Activated naive CD8-positive, alpha-beta T cell treated with anti-CD3 and anti-CD28 coated beads, Interleukin-2, amount 10 ng/mL, durations not matched to agents 7 days and 5 days (primary cell): ENCODE measurements at places on chromosomes 13 and 19. TPM values are rescaled to one million over a fixed set of nuclear protein-coding genes. Genes with fewer than 3 reads are reported as not detected.

PSG2 gene
- total RNA-seq = not detected

SERPINE3 gene
- not detected for total RNA-seq

KCNRG gene
- total RNA-seq = 0.22 TPM

LGALS14 gene
- not detected for total RNA-seq

GRCh38 chr19:5910638-5910907 lies 3.5 kb upstream of the CAPS start:
- H3K4me1 ChIP-seq = peaks cover 9% of the 10 kb centered on the region
- no peak for DNase-seq
- H3K27ac ChIP-seq = no peak overlapping the region
- peaks cover 2% of the 10 kb centered on the region for H3K36me3 ChIP-seq

DNA sequence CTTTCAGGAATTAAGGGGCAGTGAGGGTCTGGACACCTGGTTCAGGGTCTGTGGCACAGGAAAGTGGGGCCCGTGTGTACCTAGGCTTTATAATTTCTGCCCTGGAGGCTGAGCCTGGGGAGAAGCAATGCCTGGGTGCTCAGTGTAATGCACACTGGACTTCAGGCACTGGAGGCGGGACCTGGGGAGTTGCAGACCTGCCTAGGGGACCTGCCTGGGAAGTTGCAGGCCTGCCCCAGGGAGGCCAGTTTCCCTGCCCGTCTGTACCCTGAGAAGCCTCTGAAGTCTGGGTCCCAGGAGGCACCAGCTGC lies 2.5 kb upstream of the TMEM59L start:
- DNase-seq = no peak
- H3K27ac ChIP-seq = no peak overlapping the region
- H3K4me3 ChIP-seq = no peak overlapping the region
- peaks cover 80% of the 10 kb centered on the region for H3K27me3 ChIP-seq
- no peaks in the 10 kb centered on the region for H3K36me3 ChIP-seq

DNA sequence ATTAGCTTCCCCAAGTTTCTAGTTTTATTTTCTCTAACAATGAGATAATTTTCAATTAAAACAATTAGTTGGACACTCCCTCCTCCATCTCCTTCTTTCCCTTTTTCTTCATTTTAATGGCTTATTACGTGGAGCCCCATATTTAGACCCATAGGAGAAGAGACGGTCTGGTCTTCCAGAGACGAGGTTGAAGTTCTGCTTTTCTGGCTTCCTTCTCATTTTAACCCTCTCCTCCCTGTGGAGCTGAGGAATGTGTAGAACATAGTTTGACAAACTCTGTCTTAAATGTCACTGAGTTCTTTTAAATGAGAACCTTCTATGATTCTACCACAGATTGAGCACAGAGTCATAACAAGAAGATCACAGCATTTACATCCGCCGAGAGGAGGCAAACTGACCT lies 86.8 kb downstream of the EDNRB start:
- no peak for DNase-seq
- H3K36me3 ChIP-seq = no peaks in the 10 kb centered on the region
- no peaks in the 10 kb centered on the region for H3K4me1 ChIP-seq
- no peak overlapping the region for H3K27ac ChIP-seq
- H3K4me3 ChIP-seq = no peak overlapping the region

GRCh38 chr13:87123987-87124784 lies 547.0 kb upstream of the SLITRK5 start:
- H3K4me3 ChIP-seq = no peak overlapping the region
- no peaks in the 10 kb centered on the region for H3K27me3 ChIP-seq
- no peak overlapping the region for H3K27ac ChIP-seq
- H3K36me3 ChIP-seq = no peaks in the 10 kb centered on the region
- H3K4me1 ChIP-seq = no peaks in the 10 kb centered on the region

DNA sequence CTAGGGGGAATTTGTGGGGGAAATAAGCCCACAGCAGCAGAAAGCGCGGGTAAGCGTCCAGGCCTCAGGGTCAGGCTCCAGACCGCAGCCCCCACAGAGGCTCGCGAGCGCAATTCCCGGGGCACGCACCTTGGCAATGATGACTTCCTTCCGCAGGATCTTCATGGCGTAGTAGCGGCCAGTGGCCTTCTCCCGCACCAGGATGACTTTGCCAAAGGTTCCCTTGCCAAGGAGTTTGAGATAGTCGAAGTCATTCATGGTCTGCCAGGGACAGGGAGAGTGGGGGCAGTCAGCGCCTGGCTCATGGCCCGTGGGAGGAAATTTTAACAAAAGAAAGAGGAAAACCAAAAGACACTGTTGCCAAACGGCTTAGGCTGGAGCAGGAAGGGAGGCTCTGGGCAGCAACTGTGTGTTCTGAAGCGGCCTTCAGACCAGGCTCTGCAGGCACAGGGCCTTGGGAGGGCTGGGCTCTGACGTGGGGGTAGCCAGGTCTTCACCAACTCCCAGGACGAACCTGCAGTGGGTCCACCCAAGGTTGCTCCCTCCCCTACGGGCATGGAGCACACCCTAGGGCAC lies 15.4 kb upstream of the CCNP start:
- no peak overlapping the region for H3K27ac ChIP-seq
- no peaks in the 10 kb centered on the region for H3K4me1 ChIP-seq

DNA sequence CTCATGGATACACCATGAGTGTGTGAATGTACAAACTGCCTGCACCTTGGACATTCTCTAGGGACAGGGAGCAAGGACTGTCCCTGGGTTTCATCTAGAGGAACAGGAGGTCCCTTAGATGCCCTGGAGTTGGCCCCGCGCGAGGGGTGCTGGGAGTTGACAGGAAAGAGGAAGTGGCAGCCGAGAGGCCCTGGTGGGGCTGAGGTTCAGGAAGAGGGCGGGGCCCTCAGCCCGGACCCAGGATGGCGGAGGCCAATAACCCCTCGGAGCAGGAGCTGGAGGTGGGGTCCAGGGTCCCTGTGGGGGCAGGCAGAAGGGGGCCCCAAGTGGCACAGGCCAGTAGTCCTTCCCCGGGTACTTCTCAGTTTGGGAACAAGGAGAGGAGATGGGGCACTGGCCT lies 6.9 kb downstream of the PKN1 start:
- H3K27me3 ChIP-seq = no peaks in the 10 kb centered on the region
- peak overlapping the region; percentile 89 for H3K27ac ChIP-seq
- peak; percentile 86 for DNase-seq
- H3K4me1 ChIP-seq = peaks cover 37% of the 10 kb centered on the region
- H3K36me3 ChIP-seq = peaks cover 34% of the 10 kb centered on the region

DNA sequence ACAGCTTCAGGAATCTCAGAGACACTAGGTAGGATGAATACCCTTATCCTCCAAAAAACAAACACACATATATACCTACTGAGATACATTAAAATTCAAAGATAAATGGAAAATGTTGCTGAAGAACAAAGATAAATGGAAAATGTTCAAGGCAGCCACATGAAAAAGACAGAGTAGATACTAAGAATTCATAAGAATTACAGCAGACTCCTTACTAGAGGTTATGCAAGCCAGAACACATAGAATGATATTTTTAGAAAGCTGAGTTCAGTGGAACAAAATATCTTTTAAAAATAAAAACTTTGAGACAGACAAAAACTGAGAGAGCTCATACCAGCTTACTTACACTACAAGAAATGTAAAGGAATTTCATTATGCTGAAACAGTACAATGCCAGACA lies 35.6 kb downstream of the UCHL3 start:
- peaks cover 44% of the 10 kb centered on the region for H3K36me3 ChIP-seq
- no peak for DNase-seq
- H3K4me3 ChIP-seq = no peak overlapping the region
- H3K4me1 ChIP-seq = no peaks in the 10 kb centered on the region
- no peak overlapping the region for H3K27ac ChIP-seq

DNA sequence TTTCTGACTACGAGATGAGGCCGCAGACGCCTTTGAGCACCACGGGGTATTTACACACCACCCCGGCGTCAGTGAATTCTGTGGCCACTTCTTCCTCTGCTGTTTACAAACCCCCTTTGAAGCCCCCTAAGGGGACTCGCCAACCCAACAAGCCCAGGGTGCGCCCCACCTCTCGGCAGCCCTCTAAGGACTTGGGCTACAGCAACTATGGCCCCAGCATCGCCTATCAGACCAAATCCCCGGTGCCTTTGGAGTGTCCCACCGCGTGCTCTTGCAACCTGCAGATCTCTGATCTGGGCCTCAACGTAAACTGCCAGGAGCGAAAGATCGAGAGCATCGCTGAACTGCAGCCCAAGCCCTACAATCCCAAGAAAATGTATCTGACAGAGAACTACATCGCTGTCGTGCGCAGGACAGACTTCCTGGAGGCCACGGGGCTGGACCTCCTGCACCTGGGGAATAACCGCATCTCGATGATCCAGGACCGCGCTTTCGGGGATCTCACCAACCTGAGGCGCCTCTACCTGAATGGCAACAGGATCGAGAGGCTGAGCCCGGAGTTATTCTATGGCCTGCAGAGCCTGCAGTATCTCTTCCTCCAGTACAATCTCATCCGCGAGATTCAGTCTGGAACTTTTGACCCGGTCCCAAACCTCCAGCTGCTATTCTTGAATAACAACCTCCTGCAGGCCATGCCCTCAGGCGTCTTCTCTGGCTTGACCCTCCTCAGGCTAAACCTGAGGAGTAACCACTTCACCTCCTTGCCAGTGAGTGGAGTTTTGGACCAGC lies 5.3 kb downstream of the SLITRK5 start:
- H3K36me3 ChIP-seq = no peaks in the 10 kb centered on the region
- peaks cover 11% of the 10 kb centered on the region for H3K4me1 ChIP-seq
- H3K4me3 ChIP-seq = no peak overlapping the region
- peaks cover 52% of the 10 kb centered on the region for H3K27me3 ChIP-seq
- DNase-seq = no peak
- no peak overlapping the region for H3K27ac ChIP-seq

GRCh38 chr19:18541258-18541991 lies 1.9 kb downstream of the FKBP8 start:
- peak overlapping the region; percentile 5 for H3K4me3 ChIP-seq
- DNase-seq = no peak
- no peaks in the 10 kb centered on the region for H3K27me3 ChIP-seq

DNA sequence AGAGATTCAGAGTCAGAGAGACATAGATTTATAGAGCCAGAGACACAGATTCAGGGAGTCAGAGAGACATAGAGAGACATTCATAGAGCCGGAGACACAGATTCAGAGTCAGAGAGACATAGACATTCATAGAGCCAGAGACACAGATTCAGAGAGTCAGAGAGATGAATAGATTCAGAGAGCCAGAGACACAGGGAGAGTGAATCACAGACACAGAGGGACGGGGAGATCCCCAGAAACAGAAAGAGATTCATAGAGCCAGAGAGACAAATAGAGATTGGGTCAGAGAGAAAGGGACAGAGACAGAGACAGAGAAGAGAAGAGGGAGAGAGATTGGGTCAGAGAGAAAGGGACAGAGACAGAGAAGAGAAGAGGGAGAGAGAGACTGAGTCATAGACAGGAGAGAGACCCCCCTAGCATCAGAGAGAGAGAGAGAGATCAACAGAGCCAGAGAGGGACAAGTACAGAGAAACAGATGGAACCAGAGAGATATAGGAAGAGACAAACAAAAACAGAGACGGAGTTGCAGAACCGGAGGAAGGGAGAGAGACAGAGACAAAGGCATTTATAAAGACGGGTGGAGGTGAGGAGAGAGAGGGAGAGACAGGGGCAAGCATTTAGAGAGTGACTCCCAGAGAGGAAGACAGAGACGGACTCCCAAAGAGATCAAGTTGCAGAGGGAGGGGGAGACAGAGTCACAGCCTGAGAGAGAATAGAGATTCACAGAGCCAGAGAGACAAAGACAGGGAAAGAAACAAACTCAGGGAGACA lies 1.1 kb upstream of the PRKCG start:
- no peak overlapping the region for H3K27ac ChIP-seq
- peaks cover 21% of the 10 kb centered on the region for H3K27me3 ChIP-seq
- H3K4me3 ChIP-seq = no peak overlapping the region
- peaks cover 15% of the 10 kb centered on the region for H3K4me1 ChIP-seq
- H3K36me3 ChIP-seq = peaks cover 7% of the 10 kb centered on the region

DNA sequence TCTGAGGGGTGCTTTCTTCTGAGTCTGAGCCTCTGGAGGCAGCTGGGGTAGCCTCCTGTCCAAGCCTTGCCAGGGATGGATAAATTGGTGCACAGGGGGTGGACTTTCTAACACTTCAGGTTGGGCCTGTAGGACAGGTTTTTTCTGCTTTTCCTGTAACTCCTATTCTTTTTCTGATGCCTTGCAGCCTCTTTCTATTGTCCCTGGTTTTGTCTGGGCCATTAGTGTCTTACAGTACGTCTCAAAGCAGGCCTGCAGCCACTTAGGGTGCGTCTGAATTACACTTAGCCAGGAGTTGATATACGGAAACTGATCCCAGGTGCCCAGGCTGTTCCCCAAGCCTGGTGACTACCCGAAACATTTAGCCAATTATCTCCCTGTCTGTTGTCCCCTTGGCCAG lies 213.3 kb upstream of the HTR2A start:
- no peaks in the 10 kb centered on the region for H3K36me3 ChIP-seq
- no peak overlapping the region for H3K4me3 ChIP-seq
- H3K4me1 ChIP-seq = peaks cover 11% of the 10 kb centered on the region
- peaks cover 21% of the 10 kb centered on the region for H3K27me3 ChIP-seq
- no peak overlapping the region for H3K27ac ChIP-seq

GRCh38 chr19:58558066-58558622 lies at the start of gene UBE2M:
Gene UBE2M (minus strand): TSS chr19:58558611. CDS start chr19:58558381, 230 bp downstream.
- no peak for DNase-seq
- H3K4me3 ChIP-seq = peak within 1 kb of the TSS; percentile 96
- H3K36me3 ChIP-seq = peaks cover 21% of the 10 kb centered on the region

GRCh38 chr13:40285634-40286033 lies 380.8 kb downstream of the FOXO1 start:
- H3K4me3 ChIP-seq = no peak overlapping the region
- no peak for DNase-seq
- peaks cover 3% of the 10 kb centered on the region for H3K36me3 ChIP-seq

DNA sequence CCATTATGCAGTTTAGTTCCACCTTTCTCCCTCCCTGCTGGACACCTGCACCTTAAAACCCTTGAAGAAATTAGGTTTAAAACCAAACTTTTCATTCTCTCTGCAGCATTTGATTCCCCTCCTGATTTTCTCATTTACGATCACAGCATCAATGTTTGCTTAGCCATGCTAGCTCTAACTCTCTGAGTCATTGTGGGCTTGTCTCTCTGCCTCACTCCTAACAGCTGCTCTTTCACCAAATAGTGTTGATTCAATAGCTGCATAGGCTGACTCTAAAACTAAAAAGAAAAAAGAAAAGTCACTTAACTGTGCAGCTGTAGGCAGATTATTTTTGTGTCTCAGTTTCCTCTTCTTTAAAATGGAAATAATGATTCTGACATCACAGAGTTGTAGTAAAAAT lies 1124.9 kb downstream of the DIAPH3 start:
- no peaks in the 10 kb centered on the region for H3K27me3 ChIP-seq
- H3K4me1 ChIP-seq = no peaks in the 10 kb centered on the region

DNA sequence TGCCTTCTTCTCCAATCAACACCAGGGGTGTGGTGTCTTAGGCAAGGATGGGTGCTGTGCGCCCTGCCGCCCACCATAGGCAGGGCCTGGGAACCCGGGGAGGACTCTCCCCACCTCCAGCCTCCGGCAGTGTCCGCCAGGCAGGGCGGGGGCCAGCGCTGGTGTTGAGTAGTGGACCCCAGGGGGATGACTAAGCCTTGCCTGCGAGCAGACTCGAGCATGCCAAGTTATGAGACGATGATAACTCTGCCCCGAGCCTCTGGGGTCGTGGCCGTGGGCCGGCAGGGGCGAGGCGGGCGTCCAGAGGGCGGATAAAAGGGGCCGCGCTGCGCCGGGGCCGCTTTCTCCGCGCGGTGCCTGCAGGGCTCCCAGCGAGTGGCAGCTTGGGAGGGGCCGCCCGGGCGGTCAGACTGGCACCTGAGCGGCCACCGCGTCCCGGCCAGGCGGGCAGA lies at the start of gene MEDAG:
TSS of gene MEDAG (plus strand) at position 340 of the 452 bp plus-strand sequence. CDS start 245 bp downstream, outside the sequence.
- H3K4me3 ChIP-seq = no peak within 1 kb of the TSS
- peaks cover 68% of the 10 kb centered on the region for H3K27me3 ChIP-seq
- H3K36me3 ChIP-seq = peaks cover 3% of the 10 kb centered on the region
